ENCODE measurements at places on chromosomes 2 and 18.

DNA sequence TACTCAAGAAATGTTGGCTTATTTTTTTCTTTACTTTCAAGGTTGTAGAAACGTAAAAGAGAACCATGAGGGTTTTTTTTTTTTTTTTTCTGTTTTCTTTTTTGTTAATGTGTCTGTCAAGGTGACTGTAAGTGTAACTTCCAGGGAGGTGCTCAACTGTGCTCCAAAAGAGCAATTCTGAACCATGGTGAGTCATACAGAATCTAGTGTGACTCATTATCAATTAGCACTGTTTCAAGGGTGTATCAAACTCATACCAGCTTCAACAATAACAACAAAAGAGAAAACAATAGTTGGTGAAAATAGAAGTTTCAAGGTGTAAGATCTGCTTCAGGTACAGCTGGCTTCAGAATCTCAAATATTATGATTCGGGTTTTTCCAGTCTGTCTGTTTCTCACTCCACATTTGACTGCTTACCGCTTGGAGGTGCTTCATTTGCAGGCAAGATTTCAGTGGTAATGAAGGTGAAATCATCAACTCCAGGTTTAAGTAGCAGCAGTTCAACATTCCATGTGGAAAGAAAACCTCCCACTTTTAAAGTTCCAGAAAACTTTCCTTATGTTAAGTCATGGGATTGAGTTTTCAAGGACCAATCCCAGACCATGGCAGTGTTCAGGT, 850.6 kb downstream of the CNTNAP5 start:
- no peak for DNase-seq

- DNase-seq, result no peak
These were observed 437.1 kb downstream of the DCDC2C start for GRCh38 chr2:4140281-4140970.

GRCh38 chr2:386406-387103, 98.7 kb upstream of the ALKAL2 start:
- no peak for DNase-seq

DNA sequence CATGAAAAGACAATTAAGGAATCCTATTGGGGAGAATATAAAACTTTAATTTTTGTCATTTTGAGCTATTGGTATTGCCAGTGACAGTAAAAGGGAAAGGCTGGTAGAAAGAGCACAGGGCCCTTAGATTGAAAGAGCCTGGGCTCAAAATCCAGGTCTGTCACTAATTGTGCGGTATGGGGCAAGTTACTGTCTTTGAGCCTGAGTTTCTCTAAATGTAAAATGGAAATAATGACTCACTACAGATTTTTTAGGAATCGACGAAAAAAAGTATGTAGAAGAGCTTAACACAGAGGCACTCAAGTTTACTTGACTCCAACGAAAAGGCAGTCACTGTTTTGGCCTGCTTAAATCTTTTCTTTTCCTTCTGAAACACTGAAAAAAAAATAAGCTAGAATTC, 7.0 kb downstream of the NDUFV2 start:
- DNase-seq, result no peak

DNA sequence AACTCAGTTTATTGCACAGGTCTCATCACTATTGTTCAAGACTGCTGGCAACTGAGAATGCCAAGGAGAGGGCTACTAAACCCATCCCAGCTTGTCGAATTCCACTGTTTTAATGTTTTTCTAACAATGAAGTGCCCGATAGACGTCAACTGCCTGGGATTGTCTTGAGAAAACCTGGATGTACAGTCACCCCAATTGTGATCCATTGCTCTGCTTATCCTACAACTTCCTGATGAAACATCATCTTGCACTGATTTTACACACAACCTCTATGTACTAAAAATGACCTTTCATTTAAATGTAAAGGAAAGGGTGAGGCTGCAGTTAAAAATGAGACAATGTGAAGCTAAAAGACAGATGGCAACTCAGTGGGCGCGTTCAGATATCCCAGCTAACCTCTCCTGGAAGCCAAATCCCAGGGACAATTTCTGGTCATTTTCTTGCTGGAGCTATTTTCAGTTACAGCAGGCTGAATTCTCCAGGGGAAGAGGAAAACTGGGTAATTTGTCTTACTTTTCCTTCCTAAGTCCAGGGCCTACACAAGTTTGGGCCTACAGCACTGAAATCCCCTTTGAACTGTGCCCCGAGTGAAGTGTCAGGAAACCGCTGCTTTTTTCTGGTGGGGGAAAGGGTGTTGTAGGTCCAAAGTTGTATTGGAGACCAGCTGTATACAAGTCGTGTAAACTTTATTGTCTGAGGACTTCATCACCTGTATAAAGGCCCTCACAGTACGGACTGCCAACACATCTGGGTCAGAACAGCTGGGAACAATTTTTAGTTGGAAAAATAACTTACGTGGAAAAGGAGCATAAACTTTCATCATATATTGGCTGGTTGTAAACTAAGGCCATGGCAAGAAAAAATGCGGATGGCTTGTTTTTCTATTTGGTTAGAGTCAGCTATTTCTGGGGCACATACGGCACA, 68.9 kb upstream of the LTBP1 start:
- DNase-seq, result no peak

GRCh38 chr2:60867848-60868247, 13.5 kb upstream of the REL start:
- peak; percentile 21 for DNase-seq

- DNase-seq, result peak; percentile 66
These were observed 285.9 kb downstream of the RNF144A start for GRCh38 chr2:7203056-7203467.

GRCh38 chr2:11820650-11821049, 74.2 kb downstream of the LPIN1 start:
- no peak for DNase-seq

- no peak for DNase-seq
These were observed 31.3 kb downstream of the HDHD2 start for GRCh38 chr18:47118981-47119380.

DNA sequence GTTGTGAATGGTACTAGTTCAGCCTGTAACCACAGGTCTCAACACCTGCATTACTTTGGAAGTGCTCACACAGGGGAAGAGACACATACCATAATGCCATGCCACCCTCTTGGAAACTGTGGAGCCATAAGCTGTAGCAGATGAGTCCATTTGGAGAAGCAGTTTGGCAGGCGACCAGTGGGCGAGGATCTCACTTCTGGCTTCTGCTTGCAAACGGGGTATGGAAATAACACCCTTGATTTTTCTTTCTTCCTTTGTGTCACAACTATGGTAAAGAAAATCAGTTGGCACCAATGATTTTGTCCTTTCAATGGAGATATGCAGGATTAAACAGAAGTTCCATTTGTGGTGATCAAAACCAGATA, 28.6 kb downstream of the APOB start:
- DNase-seq, result no peak

GRCh38 chr2:235669983-235670962, 176.4 kb downstream of the AGAP1 start:
- no peak for DNase-seq

DNA sequence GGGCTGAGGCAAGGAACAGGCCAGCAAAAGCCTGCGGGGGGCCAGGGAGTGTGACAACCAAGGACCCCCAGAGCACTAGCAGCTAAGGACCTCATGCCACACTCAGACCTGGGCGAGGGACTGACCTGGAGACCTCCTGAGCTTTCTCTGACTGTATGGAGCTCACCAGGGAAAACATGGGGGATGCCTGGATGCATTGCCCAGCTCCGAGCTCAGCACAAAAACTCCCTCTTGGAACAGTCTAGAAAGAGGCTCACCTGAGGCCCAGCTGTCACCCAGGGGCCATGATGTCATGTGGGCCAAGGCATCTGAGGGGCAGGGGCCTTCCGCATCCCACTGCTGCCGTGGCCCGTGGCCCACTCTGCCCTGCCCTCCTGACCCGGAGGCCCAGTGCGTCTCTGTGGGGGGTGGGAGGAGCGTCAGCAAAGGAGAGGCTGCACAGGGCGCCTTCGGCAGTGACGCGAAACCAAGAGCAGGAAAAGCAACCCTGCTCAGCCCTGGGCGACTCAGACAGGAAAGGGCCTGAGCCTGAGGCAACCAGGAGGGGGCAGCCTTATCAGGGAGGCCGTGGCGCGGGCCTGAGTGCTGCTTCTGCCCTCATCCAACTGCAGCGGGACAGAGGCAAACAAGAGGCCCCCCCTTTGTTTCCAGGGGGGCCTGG, 57.3 kb upstream of the ALPP start:
- DNase-seq, result peak; percentile 78

GRCh38 chr2:192570788-192571187, 376.1 kb upstream of the TMEFF2 start:
- no peak for DNase-seq

DNA sequence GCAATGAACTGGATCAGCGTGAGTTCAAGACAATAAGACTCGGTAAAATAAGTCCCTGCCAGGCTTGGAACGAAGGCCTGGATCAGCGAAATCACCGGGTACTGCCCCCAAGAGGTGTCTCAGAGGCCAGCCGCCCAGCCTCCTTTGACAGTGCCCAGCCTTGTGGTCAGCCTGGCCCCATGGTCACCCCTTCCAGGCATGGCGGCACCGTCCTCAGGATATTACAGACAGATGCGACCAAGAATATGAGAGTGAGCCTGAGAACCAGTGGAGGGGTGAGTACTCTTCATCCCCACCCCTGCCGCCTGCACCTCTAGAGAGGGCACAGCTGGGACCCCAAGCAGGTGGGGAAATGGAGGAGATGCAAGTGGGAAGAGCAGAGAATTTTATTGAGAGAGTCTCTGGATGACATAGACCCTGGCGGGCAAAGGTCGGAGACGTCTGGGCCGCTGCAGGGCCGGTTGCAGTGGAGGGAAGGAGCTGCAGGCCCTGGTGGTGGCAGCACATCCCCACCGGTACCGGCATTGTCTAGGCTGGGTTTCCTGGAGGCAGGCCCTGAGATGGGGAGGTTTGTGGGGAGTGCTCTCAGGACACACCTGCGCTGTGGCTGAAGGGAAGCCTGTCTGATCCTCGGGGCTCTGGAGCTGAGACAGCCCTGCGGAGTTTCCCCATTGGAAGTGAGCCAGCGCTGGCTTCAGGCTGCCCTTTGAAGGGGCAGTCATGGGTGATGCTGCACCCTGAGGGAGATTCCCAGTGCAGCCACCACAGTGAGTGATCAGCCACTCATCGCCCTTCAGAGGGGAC, 190.0 kb downstream of the SEPTIN10 start:
- DNase-seq, result no peak

- DNase-seq, result no peak
These were observed 50.0 kb downstream of the ESCO1 start for GRCh38 chr18:21550510-21550970.

GRCh38 chr2:30191819-30192271, 39.5 kb upstream of the LBH start:
- no peak for DNase-seq

GRCh38 chr2:15899751-15900493, 40.4 kb upstream of the MYCN start:
- no peak for DNase-seq

- no peak for DNase-seq
These were observed 310.8 kb downstream of the TGIF1 start for GRCh38 chr18:3760741-3761140.

DNA sequence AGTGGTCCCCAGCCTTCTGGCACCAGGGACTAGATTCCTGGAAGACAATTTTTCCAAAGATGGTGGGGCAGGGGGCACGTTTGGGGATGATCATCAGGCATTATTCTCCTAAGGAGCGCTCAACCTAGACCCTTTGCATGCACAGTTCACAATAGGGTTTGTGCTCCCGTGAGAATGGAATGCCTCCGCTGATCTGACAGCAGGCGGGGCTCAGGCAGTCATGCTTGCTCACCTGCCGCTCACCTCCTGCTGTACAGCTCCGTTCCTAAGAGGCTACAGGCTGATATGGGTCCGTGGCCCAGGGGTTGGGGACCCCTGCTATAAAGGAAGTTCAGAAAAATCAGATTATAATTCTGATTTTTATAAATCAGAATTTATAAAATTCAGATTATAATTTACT, 22.3 kb upstream of the TYMS start:
- DNase-seq, result no peak

- DNase-seq, result peak; percentile 62
These were observed 10.8 kb downstream of the SIX3 start for GRCh38 chr2:44952143-44952805.

GRCh38 chr2:42659609-42660008, 91.2 kb downstream of the MTA3 start:
- no peak for DNase-seq

DNA sequence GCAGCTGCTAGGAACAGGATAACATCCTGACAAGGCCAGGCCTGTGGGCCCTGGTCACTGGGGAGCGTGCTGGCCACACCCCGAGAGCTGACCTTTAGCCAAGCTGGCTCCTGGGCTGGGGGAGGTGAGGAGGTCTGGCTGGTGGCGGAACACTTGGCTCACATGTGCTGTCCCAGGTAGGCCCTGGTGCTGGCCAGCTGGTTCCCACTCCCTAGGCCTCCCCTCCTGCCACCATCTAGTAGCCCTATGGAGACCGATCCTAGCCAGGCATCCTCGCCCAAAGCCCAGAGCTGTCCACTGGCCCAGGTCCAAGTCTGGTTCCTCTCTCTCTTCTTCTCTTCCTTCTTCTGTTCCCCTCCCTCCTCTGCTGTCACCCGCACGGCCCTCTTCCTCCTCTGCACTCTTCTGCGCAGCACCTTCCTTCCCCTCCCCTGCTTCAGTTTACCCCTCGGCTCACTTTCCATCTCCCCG, 52.4 kb downstream of the TNS1 start:
- no peak for DNase-seq

GRCh38 chr2:234954551-234954992, 2.8 kb downstream of the SH3BP4 start:
- no peak for DNase-seq

Data from stimulated activated CD4-positive, alpha-beta T cell treated with anti-CD3 and anti-CD28 coated beads, Interleukin-15, amount 100 ng/mL, for 24 hours (primary cell).